ENCODE measurements at places on chromosomes 2 and 18.

DNA sequence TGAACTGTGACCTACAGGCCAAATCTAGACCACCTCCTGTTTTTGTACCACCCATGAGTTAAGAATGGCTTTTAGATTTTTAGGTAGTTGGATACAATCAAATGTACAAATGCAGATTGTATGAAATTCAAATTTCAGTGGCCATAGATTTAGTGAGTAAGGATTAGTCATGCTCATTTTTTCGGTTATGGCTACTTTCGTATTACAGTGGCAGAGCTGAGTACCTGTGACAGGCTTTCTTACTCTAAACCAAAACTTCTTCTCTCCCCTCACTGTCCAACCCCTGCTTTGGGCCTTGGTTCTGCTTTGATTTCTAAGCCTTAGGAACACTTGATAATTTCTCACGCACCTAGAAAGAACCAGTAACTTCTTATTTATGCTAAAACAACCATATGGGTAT is 82.1 kb downstream of the CDC42EP3 start:
- DNase-seq, result no peak

GRCh38 chr2:221554769-221555493 is 17.2 kb downstream of the EPHA4 start:
- no peak for DNase-seq

GRCh38 chr18:79470547-79470946 is 74.8 kb downstream of the NFATC1 start:
- no peak for DNase-seq

GRCh38 chr2:166454006-166454595 is 39.9 kb downstream of the SCN7A start:
- DNase-seq, result no peak

DNA sequence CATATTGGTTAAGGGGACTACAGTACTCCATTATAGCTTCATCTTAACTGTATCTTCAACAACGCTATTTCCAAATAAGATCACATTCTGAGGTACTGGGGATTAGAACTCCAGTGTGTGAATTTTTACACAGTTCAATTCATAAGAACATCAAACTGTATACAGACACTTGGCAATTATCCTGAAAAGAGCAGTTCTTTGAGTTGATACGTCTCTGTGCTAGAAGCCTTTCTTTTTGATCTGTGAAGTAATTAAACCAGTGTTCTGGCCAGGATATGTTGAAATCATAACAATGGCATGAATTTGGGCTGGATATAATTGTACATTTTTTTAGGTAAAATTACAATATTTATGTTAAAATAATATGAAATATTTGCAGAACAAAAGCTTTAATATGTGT is 93.5 kb upstream of the ITPRID2 start:
- no peak for DNase-seq

- no peak for DNase-seq
These were observed 222.0 kb downstream of the LDLRAD4 start for GRCh38 chr18:13440277-13441248.

GRCh38 chr2:172914341-172915008 is 161.2 kb upstream of the MAP3K20 start:
- DNase-seq, result no peak

DNA sequence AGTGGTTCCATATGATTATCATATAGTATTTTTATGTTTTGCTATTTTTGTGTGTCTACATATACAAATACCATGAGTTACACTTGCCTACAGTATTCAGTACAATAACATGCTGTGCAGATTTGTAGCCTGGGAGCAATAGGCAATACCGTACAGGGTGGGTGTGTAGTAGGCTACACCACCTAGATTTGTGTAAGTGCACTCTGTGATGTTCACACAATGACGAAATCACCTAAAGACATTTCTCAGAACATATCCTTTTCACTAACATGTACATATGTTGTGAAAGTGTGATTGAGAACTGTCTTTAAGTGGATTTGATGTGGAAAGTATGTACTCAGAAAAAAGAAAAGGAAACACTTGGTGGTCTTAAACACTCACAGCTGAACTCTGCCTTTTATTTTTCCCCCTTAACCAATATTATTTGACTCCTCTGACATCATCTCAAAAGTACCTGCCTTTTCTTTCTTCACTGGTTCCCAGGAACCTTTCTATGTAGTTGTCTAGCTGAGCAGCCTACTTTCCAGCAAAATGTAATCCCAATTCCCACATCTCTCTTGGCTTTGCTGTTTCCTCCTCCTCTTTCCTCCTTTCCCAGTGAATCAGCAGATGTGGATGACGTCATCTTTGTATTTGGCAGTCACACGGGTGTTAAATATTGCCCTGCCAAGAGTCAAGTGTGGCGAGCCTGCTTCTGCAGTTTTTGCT is 47.7 kb downstream of the OSBPL6 start:
- no peak for DNase-seq

- DNase-seq, result no peak
These were observed 178.7 kb downstream of the ANTXR1 start for GRCh38 chr2:69191634-69192033.

Measured in nucleus accumbens (tissue), 56 donors.